ENCODE measurements at places on chromosomes 5 and 9.

DNA sequence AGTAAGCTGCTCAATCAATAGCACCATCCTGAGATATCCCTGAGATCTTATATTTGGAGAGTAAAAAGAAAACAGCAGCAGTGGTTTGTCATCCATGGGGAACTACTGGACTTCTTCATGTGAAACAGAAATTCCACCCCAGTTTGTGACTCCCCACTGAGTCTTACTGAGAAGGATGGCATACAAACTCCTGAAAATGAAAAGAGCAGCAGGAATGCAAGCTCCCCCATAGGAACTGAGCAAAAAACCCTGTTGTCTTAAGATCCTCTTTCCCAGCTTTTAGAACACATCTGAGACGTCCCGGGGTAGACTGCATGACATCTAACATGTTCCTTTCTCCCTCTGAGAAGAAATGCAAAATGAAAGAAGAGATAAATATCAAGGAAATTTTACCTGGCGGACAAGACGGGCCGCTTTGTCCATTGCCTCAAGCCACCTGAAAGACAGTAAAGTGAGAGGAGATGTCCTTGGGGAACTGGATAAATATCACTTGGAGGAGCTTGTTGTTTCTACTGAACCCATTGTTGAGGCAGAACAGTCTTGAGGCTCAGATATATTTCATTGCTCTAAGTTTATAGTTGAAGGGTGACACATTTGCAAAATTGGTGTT is 117.1 kb downstream of the NUDT12 start:
- no peak for DNase-seq

DNA sequence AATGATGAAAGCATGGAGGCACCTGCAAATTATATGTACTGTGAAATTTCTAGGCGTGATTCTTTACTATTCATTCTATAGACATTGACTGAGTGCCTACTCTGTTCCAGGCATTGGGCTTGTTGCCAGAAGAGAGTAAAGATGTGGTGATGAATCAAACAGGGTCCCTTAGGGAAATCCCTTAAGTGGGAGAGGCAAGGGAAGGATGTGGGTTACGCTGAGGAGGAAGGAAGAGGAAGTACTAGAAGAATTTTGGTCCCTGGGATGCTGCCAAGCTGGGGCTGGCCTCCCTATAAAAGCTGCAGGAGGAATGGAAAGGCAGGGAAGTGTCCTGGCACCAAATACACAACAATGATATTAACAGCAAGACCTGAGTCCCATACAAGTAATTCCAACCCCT is 76.7 kb upstream of the SPOCK1 start:
- no peak for DNase-seq

GRCh38 chr5:134840811-134841210 is 5.0 kb upstream of the C5orf24 start:
- DNase-seq: no peak

- no peak for DNase-seq
These were observed 34.8 kb upstream of the SHC3 start for GRCh38 chr9:89213396-89213880.

DNA sequence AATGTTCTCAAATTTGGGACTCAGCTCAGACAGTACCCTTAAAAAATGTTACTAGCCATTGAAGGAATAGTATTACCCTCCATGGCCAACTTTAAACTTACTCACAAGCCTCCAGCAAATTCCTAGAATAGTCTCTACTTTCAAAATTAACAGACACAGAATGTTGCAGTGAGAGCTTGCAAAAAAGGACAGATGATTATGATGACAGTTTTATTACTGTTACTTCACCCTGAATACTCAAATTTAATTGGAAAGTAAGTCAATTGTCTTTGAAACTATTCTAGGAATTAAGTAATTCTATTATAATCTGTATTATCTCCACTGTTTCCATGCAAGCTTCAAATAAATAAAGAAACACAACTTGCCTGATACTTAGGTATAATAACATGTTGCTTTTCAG is 288.3 kb downstream of the SLF1 start:
- no peak for DNase-seq

DNA sequence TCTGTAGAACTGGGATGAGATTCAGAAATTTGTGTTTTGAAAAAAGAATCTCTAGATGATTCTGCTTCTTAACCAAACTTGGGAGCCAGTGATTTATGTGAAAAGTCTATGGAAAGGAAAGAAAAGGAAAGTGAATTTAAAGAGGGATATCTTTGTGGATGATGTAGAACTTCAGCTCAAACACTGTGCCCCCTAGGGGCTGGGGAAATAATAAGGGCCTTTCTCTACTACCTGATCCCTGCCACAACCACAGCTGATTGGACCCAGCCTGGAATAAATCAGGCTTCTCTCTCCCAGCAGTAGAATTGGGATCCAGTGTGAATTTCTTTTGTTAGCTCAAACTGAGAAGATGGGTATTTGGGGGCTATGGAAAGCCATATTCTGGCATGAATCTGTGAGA is 155.0 kb downstream of the PRELID2 start:
- no peak for DNase-seq

GRCh38 chr5:10307206-10308148 is at the start of gene CMBL:
Gene CMBL, minus strand, starts transcription at chr5:10307902. Its CDS starts 17,140 bp downstream, at chr5:10290762.
- no peak for DNase-seq

GRCh38 chr5:82591021-82591515 is 312.9 kb upstream of the RPS23 start:
- DNase-seq: no peak

DNA sequence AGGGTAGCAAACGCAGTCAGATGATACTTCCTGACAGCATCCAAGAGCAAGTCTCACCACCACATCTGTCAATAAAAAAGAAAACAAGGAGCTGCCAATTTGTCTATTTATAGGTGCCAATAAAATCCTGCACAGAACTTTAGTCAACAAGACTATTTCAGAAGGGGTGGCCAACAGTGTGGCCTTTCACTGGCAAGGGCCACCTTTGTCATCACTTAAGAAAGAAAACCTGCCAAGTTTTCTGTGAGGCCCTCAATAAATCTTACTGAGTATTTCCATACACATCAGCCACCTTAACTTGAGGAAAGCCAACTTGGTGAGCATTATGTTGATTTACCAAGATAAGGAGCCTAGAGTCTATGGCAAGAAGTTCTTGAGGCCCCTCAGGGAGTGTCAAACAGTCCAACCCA is 312.3 kb downstream of the ENC1 start:
- DNase-seq: no peak

GRCh38 chr9:6944896-6945295 is 187.1 kb downstream of the KDM4C start:
- no peak for DNase-seq

GRCh38 chr5:41924872-41925554 is at the start of gene FBXO4:
Gene FBXO4, plus strand, starts transcription at chr5:41925281. Its CDS starts 29 bp downstream, at chr5:41925310.
- DNase-seq: peak; percentile 81

- no peak for DNase-seq
These were observed 118.8 kb downstream of the GAPVD1 start for GRCh38 chr9:125380406-125380805.

DNA sequence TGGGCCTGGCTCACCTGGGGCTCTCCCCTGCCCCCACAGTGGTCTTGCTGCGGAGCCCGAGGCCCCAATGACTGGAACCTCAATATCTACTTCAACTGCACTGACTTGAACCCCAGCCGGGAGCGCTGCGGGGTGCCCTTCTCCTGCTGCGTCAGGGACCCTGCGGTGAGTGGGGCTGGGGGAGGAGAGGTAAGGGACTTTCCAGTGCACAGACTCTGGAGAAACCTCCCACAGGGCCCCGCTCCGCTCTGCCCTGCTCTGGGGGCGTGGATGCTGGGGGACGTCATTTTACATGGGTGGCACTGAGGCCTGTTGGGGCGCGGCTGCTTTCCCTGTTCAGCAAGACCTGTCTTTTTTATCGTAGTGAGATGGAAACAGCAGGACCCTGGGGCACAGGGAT is 7.6 kb downstream of the TSPAN17 start:
- no peak for DNase-seq

- no peak for DNase-seq
These were observed 1229.8 kb upstream of the WWC1 start for GRCh38 chr5:167061695-167062094.

DNA sequence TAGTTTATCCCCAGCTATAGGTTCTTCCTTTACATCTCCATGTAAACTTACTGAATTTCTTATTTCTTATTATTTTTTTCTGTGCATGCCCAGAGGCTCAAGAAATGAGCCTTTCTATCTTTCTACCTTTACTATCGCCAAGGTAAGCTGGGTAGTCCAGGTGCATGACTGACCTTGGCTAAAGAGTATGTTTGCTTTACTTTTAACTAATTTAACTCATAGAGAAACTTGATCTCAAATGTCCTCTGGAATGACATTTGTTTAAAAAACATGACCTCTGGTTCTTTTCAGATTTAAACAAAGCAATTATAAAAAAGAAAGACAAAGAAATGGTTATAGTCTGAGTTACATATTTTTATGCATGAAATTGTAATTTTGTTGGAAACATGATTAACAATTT is 397 bp downstream of the C6 start:
- DNase-seq: no peak

DNA sequence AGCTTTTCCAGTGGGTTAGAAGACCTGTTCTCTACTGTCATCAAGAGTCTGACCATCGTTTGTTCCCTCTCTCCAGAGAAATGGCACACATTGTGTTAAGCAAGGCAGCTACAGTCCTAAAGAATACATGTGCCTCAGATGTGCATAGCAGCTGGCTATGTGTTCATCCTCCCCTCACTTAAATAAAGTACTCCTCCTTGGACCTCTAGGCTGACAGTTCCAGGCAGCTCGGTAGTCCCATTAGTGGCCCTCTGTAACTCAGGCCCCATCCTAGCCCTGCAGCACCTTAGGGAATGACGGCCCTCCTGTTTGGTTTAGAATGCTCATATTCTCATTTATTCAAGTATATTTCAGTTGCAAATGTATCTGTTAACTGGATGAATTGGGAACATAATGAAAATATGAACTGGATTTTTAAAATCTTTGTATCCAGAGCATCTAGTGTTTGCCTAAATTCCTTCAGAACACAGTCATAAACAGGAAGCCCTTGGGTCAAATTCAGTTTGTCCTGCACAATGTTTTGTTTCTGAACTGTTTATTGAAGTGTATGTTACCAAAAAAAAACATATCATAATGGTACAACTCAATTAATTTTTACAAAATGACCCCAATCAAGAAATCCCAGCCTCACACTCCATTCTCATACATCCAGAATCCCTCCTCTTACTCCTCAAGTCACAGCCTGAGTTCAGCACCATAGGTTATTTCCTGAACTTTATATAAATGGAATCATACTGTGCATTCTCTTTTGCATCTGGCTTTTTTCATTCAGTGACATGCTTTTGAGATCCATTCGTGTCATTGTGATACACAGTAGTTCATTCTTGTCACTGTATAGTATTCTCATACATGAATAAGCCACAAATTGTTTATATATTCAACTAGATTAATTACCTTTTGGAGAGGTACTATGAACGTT is 1.6 kb upstream of the ASPN start:
- DNase-seq: no peak

DNA sequence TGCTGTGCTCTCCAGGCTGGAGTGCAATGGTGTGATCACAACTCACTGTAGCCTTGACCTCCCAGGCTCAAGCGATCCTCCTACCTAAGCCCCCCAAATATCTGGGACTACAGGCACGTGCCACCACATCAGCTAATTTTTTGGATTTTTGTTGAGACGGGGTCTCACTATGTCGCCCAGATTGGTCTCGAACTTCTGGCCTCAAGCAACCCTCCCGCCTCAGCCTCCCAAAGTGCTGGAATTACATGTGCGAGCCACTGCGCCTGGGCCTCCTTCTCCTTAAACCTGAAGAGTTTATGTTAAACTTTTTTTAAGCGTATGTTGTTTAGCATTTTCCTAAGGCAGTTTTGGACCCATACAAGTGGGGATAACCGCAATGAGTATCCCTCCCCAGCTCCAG is 30.8 kb upstream of the SUSD3 start:
- DNase-seq: no peak

GRCh38 chr5:143078971-143079370 is 308.8 kb downstream of the ARHGAP26 start:
- no peak for DNase-seq

GRCh38 chr5:134902071-134902801 is 2.7 kb upstream of the PCBD2 start:
- no peak for DNase-seq

DNA sequence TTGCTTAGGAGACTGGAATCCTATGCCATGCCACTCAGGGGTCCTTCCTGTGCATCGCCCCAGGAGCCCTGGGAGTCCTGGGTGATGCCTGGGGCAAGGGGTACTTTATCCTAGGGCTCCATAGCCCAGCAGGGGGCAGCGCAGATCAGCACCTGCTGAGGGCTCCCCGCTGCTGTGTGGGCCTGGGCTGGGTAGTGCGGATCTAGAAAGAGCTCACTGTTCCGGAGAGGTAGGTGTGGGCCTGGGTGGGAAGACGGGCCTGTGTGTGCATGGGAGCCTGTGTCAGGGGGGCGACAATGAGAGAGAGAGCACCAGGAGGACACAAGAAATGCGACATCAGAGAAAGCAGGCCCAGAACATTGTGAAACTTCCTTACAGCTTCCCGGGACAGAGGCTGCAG is 11.4 kb upstream of the DAB2IP start:
- no peak for DNase-seq

DNA sequence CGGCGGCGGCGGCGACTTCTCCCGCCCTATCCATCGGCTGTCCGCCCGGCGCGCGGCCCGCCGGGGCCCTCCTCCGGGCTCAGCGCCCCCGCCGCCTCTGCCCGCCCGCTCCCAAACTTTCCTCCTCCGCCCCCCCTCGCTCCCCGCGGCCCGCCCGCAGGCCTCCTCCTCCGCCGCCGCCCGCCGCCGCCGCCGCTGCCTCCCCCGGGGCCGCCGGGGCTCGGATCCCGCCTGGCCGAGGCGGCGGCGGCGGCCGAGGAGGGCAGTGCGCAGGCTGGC is 460 bp upstream of the PBX3 start:
- no peak for DNase-seq

GRCh38 chr5:68348447-68349222 is 133.1 kb downstream of the PIK3R1 start:
- DNase-seq: no peak

- no peak for DNase-seq
These were observed 28.0 kb downstream of the RFK start for GRCh38 chr9:76366275-76366674.

DNA sequence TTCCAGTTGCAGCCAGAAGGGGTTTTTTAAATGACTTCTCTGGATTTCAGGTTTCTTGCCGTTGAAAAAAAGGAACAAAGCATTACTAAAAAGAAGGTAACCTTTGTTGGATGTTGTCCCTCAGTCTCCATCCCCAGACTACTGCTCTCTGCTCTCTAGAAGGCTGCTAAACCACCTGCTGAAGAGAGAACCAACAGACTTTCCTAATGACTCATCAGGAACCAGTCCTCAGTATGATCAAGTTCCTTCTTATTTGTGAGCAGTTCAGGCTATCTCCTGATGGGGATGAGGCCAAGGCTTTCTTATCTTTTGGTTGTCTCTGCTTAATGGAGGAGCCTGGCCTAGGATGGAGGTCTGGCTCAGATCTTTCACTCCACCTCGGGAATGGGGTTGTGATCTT is 4.1 kb downstream of the KIF4B start:
- DNase-seq: no peak
